ENCODE measurements at places on chromosomes 2 and 18.
A peak's percentile ranks its signal among the peaks of the same experiment; 100 is the strongest.

DNA sequence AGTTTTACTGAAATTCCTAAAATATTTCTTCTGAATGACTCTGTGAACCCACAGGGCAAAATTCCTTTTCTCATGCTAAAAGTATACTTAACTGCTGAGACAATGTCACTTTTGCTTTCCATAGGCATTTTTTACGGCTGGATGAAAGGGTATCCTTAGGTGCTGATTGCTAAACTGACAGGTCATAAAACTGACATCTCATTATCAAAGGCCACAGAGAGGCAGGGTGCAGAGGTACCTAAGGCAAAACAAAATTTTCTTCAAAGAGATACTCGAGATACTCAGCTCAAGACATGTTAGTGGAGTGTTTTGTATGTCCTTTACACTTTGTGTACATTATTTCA is 62.0 kb upstream of the WDR75 start:
- DNase-seq = no peak

DNA sequence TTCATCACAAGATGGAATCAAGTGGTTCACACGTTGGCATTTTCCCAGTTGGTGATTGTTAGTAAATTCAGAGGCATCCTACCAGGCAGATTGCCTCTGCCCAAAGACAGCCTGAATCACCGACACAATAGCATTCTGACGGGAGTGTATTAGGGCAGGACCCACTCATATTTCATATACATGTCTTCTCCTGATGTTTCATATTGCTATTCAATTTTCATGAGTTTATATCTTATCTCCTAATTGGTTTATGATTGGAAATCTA is 14.5 kb upstream of the BMP10 start:
- DNase-seq = no peak

GRCh38 chr2:7356909-7357584 is 439.8 kb downstream of the RNF144A start:
- peak; percentile 26 for DNase-seq

GRCh38 chr18:7479756-7480155 is 87.4 kb upstream of the PTPRM start:
- DNase-seq = no peak

GRCh38 chr2:104344985-104345384 is 508.9 kb upstream of the POU3F3 start:
- no peak for DNase-seq

DNA sequence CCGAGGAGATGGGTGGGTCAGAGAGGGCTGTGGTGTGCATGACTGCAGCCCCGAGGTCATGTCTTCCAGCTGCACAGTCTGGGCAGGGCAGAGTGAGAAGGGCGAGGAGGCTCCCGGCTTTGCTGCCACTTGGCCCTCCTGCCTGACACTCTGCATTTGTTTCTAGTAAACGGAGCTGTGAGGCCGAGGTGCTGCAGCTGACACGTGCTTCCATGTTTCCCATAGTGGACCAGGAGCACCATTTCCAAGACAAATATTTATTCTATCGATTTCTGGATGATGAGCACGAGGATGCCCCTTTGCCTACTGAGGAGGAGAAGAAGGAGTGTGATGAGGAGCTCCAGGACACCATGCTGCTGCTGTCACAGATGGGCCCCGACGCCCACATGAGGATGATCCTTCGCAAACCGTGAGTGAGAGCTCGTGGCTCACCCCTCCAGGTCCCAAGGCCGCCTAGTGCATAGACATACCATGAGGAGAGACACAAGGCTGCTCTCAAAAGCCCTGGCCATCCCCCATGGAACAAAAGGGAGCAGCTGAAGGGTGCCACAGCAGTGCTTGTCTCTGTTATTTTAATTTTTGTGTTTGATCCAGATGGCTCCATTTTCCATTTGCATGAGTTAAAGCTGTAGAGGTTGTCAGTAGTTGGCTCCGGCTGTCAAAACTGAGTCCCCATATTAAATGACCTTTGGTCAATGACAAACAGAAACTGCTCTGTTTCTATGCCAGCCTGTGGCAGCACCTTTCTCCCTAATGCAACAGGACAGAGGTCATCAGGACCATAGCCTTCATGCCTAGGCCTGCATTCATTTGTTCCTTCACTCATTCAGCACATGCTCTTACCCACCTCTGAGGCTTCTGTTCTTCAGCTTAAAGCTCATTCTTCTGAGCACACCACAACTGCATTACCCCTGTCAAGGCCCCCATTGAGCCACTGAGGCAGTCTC is 108.3 kb upstream of the MAP3K20 start:
- DNase-seq = peak; percentile 23

DNA sequence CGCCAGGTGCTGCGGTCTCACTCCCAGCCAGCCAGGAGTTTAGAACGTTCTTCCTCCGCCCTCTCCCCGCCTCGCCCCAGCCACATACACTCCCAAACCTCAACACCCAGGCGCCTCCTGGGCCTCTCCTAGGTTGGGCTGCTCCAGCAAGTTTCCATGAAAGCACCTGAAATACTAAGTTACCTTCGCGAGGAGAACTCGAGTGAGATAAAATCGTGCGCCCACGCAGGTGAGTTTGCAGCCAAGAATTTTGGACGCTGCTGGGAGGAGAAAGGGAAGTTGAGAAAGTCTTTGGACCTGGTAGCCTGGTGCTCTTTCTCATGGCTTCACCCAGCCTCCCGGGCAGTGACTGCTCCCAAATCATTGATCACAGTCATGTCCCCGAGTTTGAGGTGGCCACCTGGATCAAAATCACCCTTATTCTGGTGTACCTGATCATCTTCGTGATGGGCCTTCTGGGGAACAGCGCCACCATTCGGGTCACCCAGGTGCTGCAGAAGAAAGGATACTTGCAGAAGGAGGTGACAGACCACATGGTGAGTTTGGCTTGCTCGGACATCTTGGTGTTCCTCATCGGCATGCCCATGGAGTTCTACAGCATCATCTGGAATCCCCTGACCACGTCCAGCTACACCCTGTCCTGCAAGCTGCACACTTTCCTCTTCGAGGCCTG is at the start of gene GPR39:
GPR39 (plus strand) TSS at position 83 of the 673 bp plus-strand sequence.
- no peak for DNase-seq

- no peak for DNase-seq
Measured at GRCh38 chr2:145043399-145043834, 523.5 kb upstream of the ZEB2 start.

- DNase-seq = no peak
Measured at GRCh38 chr18:31679133-31679742, 5.1 kb downstream of the B4GALT6 start.

- DNase-seq = no peak
Measured at GRCh38 chr2:160379399-160379798, 114.2 kb downstream of the RBMS1 start.

DNA sequence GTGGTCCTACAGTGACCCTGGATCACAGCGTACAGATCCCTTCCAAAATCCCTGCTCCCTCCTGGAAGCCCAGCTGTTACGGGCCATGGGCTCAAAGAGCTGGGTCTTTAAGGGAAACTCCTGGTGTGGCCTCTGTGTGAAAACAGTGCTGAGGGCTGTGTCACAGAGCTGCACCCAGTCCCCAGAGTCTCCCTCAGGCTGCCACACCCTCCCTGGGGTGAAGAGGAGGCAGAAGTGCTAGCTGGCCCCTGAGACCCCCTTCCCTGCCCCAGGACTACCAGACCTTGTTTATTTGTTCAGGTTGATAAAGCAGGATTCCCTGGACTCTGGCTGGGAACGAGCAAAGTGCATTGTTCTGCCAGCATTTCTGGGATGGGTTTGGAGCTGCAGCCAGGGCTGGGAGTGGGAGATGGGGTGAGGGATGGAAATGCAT is 7.7 kb downstream of the ATOH8 start:
- no peak for DNase-seq

GRCh38 chr2:61185231-61185728 is 23.3 kb downstream of the C2orf74 start:
- no peak for DNase-seq

GRCh38 chr18:68759308-68759707 is 38.6 kb upstream of the CCDC102B start:
- DNase-seq = no peak

- no peak for DNase-seq
Measured at GRCh38 chr2:26652361-26653041, 11.3 kb upstream of the CIB4 start.

Data from NCI-H2029 (cell line).